ENCODE measurements at places on chromosomes 4 and X. TPM values are rescaled to one million over a fixed set of nuclear protein-coding genes. Genes with fewer than 3 reads are reported as not detected.

NXF2B gene
- not detected for polyA plus RNA-seq

- no peak for DNase-seq
Observed at GRCh38 chr4:181944527-181944926, 298.7 kb upstream of the TENM3 start.

G3BP2 gene
- 31.9 TPM for polyA plus RNA-seq

DNA sequence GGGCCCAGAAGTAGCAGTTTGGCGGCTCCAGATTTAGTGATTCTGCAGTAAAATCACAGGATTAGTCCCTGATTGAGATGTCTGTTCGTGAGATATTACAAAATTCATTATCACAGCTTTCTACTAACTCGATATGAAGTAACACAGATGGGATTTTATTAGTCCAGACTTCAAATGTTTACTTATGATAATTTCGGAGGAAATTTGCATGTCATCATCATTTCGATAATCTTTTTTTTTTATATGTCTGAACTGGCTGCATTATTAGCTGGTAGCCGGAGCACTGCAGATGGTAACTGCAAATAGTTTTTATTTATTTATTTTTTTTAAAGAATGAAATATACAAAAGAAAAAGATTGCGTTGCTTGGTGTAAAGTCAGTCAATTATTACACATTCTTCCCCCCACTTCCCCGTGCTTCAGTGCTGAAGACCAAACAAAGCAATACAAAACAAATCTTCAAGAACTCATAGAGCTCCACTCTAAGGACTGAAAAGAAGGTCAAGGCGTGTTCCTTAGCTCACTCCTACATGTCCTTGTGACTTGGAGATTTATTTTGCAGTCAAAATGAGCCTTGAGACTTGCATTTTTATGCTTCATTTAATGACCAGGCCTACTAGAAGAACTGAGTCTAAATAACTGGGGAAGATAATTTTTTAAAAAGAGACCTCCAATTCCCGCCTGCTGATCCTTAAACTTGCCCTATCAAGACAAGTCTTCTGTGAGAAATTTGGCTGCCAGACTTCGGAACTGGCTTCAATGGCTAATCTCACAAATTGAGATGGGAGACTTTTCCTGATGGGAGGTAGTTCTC lies 11.7 kb upstream of the PITX2 start:
- DNase-seq = no peak

GRCh38 chr4:4356106-4357041 lies 30.5 kb upstream of the NSG1 start:
- DNase-seq = no peak

GRCh38 chrX:70436343-70436742 lies 8.3 kb upstream of the DLG3 start:
- DNase-seq = no peak

GRCh38 chr4:160826339-160826679 lies 1337.5 kb downstream of the FSTL5 start:
- no peak for DNase-seq

- DNase-seq = no peak
Observed at GRCh38 chr4:15436513-15436912, 8.7 kb downstream of the C1QTNF7 start.

GRCh38 chr4:47639531-47639930 lies 154.5 kb downstream of the ATP10D start:
- no peak for DNase-seq

- DNase-seq = no peak
Observed at GRCh38 chr4:134278675-134279074, 77.1 kb upstream of the PABPC4L start.

GAGE12H gene
- polyA plus RNA-seq = not detected

DNA sequence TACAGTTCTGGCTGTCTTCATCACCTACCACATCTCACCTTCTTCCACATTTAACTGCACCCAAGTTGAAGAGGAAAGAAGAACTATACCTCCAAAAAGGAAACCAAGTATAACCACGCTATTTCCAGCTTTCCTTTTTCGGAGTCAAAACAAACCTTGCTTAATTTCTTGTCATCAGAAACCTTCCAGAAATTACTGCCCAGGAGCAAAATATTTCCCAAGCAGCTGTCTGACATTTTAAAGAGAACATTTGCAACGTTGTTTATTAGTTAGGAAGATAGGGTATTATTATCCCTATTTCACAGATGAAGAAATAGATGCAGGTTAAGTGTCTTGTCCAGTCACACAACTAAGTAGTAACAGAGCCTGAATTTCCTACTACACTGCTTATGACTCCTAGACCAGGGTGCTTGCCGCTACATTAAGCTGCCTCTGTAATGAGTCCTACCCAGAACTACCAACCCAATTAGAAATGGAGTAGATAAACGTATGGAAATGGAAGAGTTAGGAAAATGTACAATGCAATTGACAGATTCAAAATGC lies 2.2 kb upstream of the ACSL4 start:
- no peak for DNase-seq

UGT8 gene
- 2.7 TPM for polyA plus RNA-seq

- no peak for DNase-seq
Observed at GRCh38 chr4:137310166-137310565, 222.1 kb downstream of the PCDH18 start.

DNA sequence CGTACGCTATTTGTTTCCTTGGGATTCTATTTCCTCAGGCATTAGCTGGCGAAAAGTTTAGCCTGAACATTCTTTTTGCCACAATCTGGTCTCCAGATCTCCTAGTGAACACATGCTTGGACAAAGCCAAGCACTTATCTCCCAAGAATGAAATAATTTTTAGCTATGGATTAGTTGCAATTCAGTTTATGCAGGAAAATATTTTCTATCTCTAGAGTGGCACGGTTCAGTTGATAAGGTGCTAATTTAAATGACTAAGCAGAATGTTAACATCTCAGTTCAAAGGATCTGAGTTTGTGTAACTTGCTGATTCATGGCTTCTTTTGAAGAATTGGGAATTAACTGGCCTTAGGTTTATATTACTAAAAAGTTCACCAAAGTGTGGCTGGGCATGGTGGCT lies 58.1 kb upstream of the JADE1 start:
- no peak for DNase-seq

APOOL gene
- 1.6 TPM for polyA plus RNA-seq

IL2RG gene
- 122 TPM for polyA plus RNA-seq

GRCh38 chr4:792626-793092 lies 33.3 kb downstream of the CPLX1 start:
- no peak for DNase-seq

GRCh38 chr4:182549356-182549755 lies 306.2 kb downstream of the TENM3 start:
- DNase-seq = no peak

GRCh38 chr4:168999809-169000208 lies 10.2 kb downstream of the CBR4 start:
- no peak for DNase-seq

DNA sequence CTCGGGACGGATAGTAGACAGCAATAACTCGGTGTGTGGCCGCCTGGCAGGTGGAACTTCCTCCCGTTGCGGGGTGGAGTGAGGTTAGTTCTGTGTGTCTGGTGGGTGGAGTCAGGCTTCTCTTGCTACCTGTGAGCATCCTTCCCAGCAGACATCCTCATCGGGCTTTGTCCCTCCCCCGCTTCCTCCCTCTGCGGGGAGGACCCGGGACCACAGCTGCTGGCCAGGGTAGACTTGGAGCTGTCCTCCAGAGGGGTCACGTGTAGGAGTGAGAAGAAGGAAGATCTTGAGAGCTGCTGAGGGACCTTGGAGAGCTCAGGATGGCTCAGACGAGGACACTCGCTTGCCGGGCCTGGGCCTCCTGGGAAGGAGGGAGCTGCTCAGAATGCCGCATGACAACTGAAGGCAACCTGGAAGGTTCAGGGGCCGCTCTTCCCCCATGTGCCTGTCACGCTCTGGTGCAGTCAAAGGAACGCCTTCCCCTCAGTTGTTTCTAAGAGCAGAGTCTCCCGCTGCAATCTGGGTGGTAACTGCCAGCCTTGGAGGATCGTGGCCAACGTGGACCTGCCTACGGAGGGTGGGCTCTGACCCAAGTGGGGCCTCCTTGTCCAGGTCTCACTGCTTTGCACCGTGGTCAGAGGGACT lies 5.7 kb upstream of the MSANTD1 start:
- DNase-seq = no peak

STAP1 gene
- 60.3 TPM for polyA plus RNA-seq

- DNase-seq = no peak
Observed at GRCh38 chr4:137647375-137647774, 115.1 kb upstream of the PCDH18 start.

DNA sequence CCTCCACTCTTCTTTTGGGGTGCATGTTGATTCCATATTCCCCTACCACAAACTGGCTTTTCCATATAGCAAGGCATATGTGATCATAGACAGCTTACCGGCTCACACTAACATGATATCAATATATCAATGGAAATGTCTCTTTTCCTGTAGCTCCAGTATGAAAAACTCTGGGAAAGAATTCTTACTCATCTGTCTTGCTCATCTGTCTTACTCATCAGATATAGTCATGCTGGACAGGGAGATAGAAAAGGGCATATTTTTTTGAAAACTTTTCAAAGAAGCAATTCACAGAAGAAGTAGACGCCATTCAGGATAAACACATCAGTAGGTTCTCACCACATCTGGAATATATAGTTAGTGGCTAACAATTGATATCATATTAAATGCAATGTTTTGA lies 794.7 kb downstream of the RAB28 start:
- no peak for DNase-seq

DNA sequence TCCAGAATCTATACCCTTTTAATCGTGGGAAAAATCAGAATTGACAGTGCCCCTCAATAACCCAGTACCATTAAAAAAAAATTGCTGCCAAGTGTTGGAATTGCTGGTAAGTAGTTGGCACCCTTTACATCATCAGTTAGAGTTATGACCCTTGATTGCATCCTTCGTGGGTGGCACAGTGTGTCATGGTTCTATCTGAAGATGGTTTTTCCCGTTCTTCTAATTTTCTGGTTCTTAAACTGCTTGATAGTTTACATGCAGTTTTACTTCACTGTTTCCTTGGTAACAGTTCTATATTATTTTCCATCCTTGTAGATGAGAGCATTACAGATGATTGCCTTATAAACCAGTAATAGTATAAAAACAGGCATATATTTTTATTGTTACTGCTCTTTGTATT lies 3.2 kb downstream of the FRMPD4 start:
- DNase-seq = no peak

- no peak for DNase-seq
Observed at GRCh38 chr4:150382028-150382427, 199.9 kb upstream of the MAB21L2 start.

GRCh38 chrX:41435708-41436107 lies 11.4 kb upstream of the NYX start:
- no peak for DNase-seq

GRCh38 chr4:2135083-2135482 lies 76.0 kb downstream of the NAT8L start:
- no peak for DNase-seq

FHL1 gene
- 35.9 TPM for polyA plus RNA-seq
